ENCODE measurements at places on chromosomes 3 and 15. TPM values are rescaled to one million over a fixed set of nuclear protein-coding genes. Genes with fewer than 3 reads are reported as not detected.

DNA sequence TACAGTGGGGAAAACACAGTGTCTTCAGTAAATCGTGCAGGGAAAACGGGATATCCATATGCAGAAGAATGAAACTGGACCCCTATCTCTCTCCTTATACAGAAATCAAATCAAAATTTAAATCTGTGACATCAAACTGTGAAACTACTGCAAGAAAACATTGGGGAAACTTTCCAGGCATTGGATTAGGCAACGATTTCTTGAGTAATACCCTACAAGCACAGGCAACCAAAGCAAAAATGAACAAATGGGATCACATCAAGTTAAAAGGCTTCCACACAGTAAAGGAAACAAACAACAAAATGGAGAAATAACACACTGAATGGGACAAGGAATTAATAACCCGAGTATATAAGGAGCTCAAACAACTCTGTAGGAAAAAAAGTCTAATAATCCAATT is 165.3 kb downstream of the PLCL2 start:
- DNase-seq, result no peak
- H3K27me3 ChIP-seq, result no peaks in the 10 kb centered on the region
- no peak overlapping the region for H3K4me3 ChIP-seq
- peaks cover 12% of the 10 kb centered on the region for H3K36me3 ChIP-seq

GRCh38 chr3:50660386-50660785 is 14.3 kb upstream of the DOCK3 start:
- no peak overlapping the region for H3K27ac ChIP-seq
- no peaks in the 10 kb centered on the region for H3K4me1 ChIP-seq
- H3K36me3 ChIP-seq, result no peaks in the 10 kb centered on the region
- H3K4me3 ChIP-seq, result no peak overlapping the region
- H3K27me3 ChIP-seq, result no peaks in the 10 kb centered on the region
- no peak for DNase-seq

DNA sequence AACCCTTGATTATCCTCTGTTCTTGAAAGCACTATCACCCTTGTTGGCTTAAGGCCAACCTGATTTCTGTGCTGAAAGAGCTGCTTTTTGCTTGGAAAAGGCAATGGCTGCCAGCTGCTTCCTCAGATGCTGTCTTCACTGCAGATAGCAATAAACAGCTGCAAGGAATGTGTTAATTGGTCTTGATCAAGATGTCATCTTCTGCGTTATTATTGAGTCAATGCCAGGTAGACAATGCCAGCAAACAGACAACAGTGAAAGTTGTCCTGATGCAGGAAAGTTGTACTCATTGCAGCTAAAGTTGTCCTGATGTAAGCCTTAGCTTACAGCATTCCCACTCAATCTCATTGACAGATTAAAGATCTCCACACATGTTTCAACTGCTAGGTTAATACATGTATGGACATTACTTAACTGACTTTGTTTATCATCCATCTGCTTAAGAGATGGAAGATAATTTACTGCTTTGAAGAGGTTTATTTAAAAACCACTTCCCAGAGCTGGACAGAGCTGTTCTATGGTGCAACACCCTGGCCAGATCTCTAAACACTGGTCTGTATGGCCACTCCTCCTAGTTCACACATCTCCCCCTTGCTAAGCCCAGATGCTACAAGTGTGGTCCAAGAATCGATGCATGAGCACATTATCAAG is 251.0 kb upstream of the MCTP2 start:
- H3K27ac ChIP-seq, result no peak overlapping the region
- no peaks in the 10 kb centered on the region for H3K36me3 ChIP-seq
- no peaks in the 10 kb centered on the region for H3K27me3 ChIP-seq

DNA sequence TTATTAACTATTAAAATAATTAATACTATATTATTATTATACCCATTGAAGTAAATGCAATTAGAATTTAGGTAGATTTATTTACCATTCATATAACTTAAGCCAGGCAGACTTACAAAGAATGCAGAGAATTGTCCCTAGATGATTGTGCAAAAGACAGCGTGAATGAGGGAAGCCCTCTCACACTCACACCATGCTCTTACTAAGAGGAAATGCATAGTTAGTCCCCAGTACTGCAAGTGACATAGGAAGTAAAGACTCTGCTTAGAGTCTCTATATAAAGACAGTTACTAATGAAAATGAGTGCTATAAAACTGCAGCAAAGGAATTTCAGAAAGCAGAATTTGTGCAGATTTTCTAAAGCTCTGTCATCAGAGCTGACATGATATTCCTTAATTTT is 270.4 kb downstream of the ZBBX start:
- no peaks in the 10 kb centered on the region for H3K4me1 ChIP-seq
- H3K27ac ChIP-seq, result no peak overlapping the region
- H3K27me3 ChIP-seq, result no peaks in the 10 kb centered on the region
- no peak overlapping the region for H3K4me3 ChIP-seq
- DNase-seq, result no peak
- no peaks in the 10 kb centered on the region for H3K36me3 ChIP-seq

GRCh38 chr3:22942981-22943380 is 260.1 kb upstream of the UBE2E2 start:
- DNase-seq, result no peak
- no peak overlapping the region for H3K27ac ChIP-seq
- no peaks in the 10 kb centered on the region for H3K27me3 ChIP-seq

MORC1 gene
- not detected for total RNA-seq

DNA sequence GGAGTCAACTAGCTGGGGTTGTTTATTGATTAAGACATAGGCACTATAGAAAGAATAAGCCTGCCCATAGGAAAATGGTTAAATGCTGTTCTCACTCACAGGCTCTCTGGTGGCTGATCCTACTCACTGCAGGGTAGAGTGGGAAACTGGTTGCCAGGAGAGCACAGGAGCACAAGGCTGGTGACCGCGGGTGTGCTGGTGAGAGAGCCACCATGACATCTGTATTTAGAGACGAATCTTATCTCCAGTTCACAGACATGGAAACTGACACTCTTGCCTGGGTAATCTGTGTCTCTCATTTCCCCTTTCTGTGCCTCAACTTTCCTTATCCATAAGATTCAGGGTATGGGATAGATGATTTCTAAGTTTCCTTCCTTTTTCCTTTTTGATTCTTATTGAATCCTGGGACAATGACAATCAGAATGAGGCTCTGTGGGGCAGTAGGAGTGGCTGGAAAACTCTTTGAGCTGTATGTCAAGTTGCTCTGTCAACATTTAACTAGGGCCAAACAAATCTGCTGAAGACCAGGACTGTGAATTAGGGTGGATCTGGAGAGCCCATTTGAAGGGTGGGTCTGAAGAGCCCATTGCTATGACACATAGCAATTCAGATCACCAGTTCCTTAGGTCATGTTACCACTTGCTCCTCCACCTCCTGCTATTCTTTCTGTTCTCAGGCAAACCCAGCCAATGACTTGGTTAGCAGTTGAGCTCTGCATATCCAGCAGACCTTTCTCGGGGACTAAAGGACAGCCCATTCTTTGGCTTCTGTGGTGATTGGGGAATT is 286.1 kb upstream of the TBL1XR1 start:
- H3K4me3 ChIP-seq, result no peak overlapping the region
- DNase-seq, result no peak
- H3K27me3 ChIP-seq, result no peaks in the 10 kb centered on the region

- no peak overlapping the region for H3K27ac ChIP-seq
- no peak for DNase-seq
- no peaks in the 10 kb centered on the region for H3K36me3 ChIP-seq
- no peaks in the 10 kb centered on the region for H3K4me1 ChIP-seq
- H3K4me3 ChIP-seq, result no peak overlapping the region
Observed at GRCh38 chr3:63096248-63097058, 181.7 kb upstream of the SYNPR start.

DNA sequence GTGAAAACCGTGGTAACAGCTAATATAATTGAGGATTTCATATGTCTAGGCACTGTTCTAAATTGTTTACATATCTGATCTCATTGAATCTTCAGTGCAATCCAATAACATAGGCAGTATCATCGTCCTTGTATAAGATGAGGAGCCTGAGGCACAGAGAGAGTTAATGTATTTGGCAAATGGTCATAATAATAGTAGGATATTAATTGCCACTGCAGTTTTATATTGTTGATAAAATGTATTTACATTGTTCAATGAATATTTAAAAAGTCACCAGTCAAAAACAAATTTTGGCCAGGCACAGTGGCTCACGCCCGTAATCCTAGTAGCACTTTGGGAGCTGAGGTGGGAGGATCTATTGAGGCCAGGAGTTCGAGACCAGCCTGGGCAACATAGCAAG is 88.5 kb downstream of the EEFSEC start:
- H3K36me3 ChIP-seq, result peaks cover 3% of the 10 kb centered on the region
- no peak for DNase-seq
- H3K4me1 ChIP-seq, result no peaks in the 10 kb centered on the region
- H3K4me3 ChIP-seq, result no peak overlapping the region
- H3K27me3 ChIP-seq, result no peaks in the 10 kb centered on the region

DNA sequence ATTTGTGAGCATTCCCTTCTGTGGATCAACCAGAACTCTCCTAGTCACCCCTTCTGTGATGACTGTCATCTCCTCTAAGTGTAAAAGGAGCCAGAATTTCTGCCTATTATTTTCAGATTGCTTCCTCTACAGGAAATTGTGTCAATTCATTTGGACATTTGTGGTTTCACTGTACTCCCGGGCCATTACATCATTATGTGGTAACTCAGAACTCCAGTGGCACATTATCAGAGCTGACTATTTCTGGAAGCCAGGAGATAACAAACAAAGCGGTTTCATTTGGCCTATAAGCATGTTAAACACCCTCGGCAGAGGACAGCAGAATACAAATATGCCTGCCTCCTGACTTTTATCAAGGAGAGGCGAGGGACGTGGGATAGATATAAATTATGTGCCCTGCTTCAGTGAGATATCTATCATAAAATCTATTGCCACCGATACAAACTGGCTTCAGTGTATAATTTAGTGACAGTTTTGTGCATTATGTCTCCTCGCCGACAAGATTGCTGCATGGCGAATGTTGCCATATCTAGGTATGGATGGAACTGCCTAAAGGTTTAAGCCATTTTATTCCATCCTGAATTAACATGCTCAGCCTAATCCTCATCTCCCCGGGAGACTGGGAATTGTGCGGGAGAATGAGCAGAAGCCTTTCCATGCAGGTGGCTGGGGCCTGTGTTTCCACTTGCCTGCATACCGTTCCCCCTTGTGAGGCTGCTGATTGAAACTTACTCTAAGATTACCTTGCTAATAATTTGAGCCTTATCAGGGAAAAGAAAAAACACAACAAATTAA is 193.4 kb upstream of the SEMA6D start:
- no peaks in the 10 kb centered on the region for H3K36me3 ChIP-seq
- no peak overlapping the region for H3K27ac ChIP-seq
- H3K4me1 ChIP-seq, result no peaks in the 10 kb centered on the region
- no peak for DNase-seq
- H3K27me3 ChIP-seq, result no peaks in the 10 kb centered on the region

GRCh38 chr3:19881036-19881435 is 53.0 kb downstream of the EFHB start:
- H3K27me3 ChIP-seq, result no peaks in the 10 kb centered on the region
- H3K36me3 ChIP-seq, result no peaks in the 10 kb centered on the region
- no peak overlapping the region for H3K27ac ChIP-seq
- H3K4me1 ChIP-seq, result no peaks in the 10 kb centered on the region
- no peak overlapping the region for H3K4me3 ChIP-seq

GRCh38 chr3:8610951-8611350 is 33.6 kb downstream of the SSUH2 start:
- no peaks in the 10 kb centered on the region for H3K27me3 ChIP-seq
- no peak overlapping the region for H3K4me3 ChIP-seq
- H3K4me1 ChIP-seq, result no peaks in the 10 kb centered on the region
- no peaks in the 10 kb centered on the region for H3K36me3 ChIP-seq

SPPL2A gene
- total RNA-seq, result 78.3 TPM

GRCh38 chr3:88034491-88035275 is 24.1 kb downstream of the CGGBP1 start:
- H3K27ac ChIP-seq, result no peak overlapping the region
- no peaks in the 10 kb centered on the region for H3K27me3 ChIP-seq
- H3K4me3 ChIP-seq, result no peak overlapping the region

PGBD4 gene
- 5.6 TPM for total RNA-seq

- H3K4me1 ChIP-seq, result no peaks in the 10 kb centered on the region
- no peak overlapping the region for H3K27ac ChIP-seq
- DNase-seq, result no peak
- no peaks in the 10 kb centered on the region for H3K36me3 ChIP-seq
- no peak overlapping the region for H3K4me3 ChIP-seq
Observed at GRCh38 chr3:81749265-81749664, 12.2 kb downstream of the GBE1 start.

DNA sequence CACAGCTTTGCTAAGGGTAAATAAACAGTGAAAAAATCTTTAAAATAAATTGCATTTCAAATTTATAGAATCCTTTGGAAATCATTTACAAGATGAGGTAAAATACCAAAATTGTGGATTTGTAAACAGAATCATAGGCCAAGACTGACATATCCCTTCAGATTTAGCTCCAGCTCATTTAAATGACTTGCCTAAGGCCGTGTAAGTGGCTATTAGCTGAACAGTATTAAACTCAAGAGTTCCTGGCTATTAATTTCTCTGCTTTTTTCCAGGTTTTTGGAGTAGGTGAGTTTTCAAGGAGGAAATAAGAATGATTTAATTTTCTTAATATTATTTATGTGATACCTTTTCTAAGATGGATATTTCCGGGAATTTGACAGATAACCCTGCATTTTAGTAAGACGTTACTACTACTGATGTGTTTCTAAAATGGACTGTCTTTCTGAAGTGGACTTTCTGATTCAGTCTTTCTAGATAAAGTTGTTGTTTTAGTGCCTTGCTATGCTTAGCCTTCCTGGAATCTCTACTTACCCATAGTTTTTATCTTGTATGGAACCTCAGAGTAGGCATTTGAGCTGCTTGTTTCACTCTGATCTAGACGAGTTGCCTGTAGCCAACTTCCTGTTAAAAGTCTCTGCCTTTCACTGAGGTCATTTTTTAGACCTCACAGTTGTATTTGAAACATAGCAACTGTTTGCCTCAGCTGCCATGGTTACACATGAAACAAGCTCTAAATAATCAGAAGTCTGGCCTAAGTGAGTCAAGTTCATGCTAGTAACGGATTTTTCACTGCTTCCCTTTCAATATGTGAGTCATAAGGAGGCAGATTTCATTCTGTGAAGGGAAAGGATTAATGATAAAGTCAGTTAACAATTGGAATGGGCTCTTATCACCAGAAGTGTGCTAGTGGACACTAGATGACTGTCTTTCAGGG is 127.0 kb downstream of the KLHL25 start:
- H3K4me1 ChIP-seq, result no peaks in the 10 kb centered on the region
- H3K36me3 ChIP-seq, result peaks cover 5% of the 10 kb centered on the region
- H3K4me3 ChIP-seq, result no peak overlapping the region
- peak; percentile 71 for DNase-seq

GRCh38 chr15:96245252-96245651 is 85.2 kb upstream of the NR2F2 start:
- no peaks in the 10 kb centered on the region for H3K27me3 ChIP-seq
- no peaks in the 10 kb centered on the region for H3K4me1 ChIP-seq
- no peak overlapping the region for H3K27ac ChIP-seq
- no peak overlapping the region for H3K4me3 ChIP-seq

KCNMB3 gene
- 6.1 TPM for total RNA-seq
